ENCODE measurements at places on chromosomes 16 and 17. TPM values are rescaled to one million over a fixed set of nuclear protein-coding genes. Genes with fewer than 3 reads are reported as not detected.

Gene ADAD2
- total RNA-seq, result not detected

Gene CA5A
- total RNA-seq, result not detected

Gene PARD6A
- 0.60 TPM for total RNA-seq

Gene SEPTIN1
- total RNA-seq, result 0.15 TPM

Gene G6PC1
- not detected for total RNA-seq

Measured in smooth muscle cell of the coronary artery (primary cell).